ENCODE measurements at places on chromosomes 1 and 21.

DNA sequence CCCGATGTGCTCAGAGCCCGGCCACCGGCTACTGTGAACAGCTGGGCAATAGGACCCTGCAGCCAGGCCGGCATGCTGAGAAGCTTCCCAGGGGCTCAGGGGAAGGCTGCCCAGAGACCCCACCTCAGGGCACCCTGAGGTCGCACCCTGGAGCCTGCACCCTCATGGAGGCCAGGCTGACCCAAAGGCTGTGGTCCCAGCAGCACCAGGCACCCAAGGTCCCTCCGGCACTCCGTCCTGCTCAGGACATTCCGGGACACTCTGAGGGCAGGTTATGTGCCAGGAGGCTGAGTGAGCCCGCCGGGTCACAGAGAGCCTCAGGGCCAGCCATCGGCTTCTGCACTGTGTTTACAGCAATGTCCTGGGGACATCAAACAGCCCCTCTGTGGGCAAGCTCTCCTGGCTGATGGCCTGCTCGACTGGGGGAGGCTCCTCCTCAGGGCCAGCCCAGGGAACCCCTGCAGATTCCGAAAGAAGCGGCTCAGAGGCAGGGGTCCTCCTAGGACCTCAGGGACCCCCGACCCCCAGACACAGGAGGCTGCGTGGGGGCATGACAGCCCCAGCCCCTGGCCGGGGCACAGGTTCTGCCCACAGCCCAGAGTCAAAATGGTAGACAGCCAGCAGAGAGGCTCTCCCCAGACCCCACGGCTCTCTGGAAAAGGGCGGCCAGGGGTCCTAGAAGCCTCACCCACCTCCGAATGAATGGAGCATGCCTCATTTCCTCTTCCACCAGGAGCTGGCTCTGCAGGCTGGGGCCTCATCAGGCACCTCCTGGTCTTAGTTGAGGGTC, 8.2 kb downstream of the SLC19A1 start:
- DNase-seq: no peak

- no peak for DNase-seq
Observed at GRCh38 chr21:45858180-45858579, 123.4 kb upstream of the COL6A1 start.

GRCh38 chr1:245090491-245091090, 64.2 kb upstream of the KIF26B start:
- DNase-seq: no peak

- DNase-seq: no peak
Observed at GRCh38 chr1:50111503-50111902, 2.8 kb downstream of the ELAVL4 start.

- no peak for DNase-seq
Observed at GRCh38 chr1:218996362-218996761, 177.3 kb upstream of the LYPLAL1 start.

GRCh38 chr1:1144122-1144842, 28.4 kb upstream of the C1orf159 start:
- DNase-seq: no peak

GRCh38 chr1:178609015-178609414, 96.1 kb downstream of the TEX35 start:
- DNase-seq: peak; percentile 69

DNA sequence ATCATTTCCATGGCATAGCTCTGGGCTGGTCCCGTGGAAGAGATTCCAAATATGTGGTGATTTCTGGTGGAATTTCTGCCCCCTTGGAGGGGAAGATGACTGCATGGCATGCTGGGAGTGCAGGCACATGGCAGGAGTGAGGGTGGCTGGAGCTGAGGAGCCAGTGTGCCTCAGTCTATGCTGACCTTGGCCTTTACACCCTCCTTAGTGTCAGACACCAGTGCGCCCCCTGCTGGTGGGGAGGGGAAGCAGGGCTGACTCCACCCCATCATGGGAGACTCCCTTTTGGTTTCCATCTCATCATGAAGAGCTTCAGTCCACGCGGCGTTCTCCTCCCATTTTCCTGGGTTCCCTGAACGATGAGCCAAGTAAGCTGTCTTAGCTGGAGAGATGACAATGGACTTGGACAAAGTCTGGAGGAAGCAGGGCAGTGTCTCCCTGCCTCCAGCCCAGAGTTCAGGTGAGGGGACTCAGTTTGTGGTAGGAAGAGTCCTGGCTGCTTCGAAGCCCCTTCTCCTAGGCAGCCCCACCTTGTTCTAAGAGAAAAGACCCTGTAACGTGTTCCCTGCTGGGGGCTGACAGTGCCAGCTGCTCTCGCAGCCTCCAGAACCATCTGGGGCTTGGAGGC, 10.3 kb downstream of the ALX3 start:
- DNase-seq: no peak

GRCh38 chr1:12138196-12139168, 28.3 kb upstream of the TNFRSF1B start:
- DNase-seq: no peak

GRCh38 chr1:201885531-201886075, 3.1 kb upstream of the SHISA4 start:
- peak; percentile 97 for DNase-seq

DNA sequence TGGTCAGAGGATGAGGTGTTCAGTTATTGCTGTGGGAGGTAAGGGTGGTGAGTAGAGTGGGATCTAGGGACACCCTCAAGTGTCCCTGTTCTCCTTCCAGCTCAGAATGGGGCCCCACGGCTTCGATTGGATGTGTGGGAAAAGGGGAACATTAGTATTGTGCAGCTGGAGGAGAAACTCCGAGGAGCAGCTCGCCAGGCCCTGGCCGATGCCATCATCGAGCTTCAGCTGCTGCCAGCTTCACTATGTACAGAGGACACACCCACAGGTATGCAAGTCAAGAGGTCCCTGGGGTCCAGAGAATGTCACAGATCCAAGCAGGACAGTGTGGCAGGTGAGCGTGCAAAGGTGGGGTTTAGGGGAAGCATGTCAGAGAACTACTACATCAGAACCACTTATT, 13.9 kb downstream of the HYI start:
- no peak for DNase-seq
